ENCODE measurements at places on chromosomes 1 and 21.

DNA sequence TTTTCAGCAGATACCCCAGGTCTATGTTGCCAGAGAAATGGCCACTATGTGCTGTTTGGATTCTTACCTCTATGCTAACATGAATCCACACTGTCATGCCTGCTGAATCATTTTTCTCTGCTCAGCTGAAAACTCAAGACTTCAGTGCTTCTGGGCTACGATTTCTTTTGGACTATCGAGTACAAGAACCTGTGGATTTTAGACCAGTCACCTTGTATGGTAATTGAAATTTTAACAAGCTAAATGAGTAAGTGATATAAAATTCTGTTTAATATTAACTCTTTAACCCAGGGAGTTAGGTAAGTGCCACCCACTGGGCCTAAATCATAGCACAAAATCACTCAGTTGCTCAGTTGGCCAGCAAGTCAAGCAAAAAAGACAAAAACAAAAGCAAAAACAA is 35.8 kb downstream of the LHX8 start:
- DNase-seq: no peak

- peak; percentile 35 for DNase-seq
Observed at GRCh38 chr21:33396951-33397350, 6.3 kb upstream of the IFNGR2 start.

DNA sequence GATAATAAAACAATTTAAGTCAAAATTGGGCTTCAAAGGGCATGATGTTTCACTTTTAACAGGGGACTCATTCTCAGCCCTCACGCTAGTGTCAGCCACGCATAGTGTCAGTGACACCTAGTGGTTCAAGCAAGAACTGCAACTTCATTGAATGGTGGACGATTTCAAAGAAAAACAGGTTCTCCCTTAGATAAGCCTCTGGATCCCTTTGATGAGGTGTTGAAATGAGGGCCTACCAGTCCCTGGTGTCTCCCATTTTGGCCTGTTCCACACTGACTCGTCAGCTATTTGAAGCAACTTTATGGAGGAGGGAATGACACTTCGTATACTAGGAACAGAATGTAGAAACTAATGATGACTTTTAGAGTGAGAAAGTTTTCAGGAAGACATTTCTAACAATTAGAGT is 56.2 kb downstream of the FCRL5 start:
- peak; percentile 53 for DNase-seq

DNA sequence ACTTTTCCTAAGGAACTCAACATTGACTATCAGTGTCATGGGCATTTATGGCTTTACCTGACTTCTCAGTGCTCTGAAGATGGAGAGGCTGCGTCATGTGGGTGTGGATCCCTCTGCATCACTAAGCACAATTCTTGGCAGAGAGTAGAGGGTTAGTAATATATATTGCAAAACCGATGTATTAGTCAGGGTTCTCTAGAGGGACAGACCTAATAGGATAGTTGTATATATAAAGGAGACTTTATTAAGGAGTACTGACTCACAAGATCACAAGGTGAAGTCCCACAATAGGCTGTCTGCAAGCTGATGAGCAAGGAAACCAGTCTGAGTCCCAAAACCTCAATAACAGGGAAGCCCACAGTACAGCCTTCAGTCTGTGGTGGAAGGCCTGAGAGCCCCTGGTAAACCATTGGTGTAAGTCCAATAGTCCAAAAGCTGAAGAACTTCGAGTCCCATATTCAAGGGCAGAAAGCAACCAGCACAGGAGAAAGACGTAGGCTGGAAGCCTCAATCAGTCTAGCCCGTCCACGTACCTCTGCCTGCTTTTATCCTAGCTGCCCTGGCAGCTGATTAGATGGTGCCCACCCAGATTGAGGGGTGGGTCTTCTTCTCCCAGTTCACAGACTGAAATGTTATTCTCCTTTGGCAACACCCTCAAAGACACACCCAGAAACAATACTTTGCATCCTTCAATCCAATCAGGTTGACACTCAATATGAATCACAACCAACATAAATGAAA is 159.7 kb upstream of the NRIP1 start:
- peak; percentile 48 for DNase-seq

GRCh38 chr1:112232848-112233247 is 163.2 kb upstream of the CTTNBP2NL start:
- no peak for DNase-seq

DNA sequence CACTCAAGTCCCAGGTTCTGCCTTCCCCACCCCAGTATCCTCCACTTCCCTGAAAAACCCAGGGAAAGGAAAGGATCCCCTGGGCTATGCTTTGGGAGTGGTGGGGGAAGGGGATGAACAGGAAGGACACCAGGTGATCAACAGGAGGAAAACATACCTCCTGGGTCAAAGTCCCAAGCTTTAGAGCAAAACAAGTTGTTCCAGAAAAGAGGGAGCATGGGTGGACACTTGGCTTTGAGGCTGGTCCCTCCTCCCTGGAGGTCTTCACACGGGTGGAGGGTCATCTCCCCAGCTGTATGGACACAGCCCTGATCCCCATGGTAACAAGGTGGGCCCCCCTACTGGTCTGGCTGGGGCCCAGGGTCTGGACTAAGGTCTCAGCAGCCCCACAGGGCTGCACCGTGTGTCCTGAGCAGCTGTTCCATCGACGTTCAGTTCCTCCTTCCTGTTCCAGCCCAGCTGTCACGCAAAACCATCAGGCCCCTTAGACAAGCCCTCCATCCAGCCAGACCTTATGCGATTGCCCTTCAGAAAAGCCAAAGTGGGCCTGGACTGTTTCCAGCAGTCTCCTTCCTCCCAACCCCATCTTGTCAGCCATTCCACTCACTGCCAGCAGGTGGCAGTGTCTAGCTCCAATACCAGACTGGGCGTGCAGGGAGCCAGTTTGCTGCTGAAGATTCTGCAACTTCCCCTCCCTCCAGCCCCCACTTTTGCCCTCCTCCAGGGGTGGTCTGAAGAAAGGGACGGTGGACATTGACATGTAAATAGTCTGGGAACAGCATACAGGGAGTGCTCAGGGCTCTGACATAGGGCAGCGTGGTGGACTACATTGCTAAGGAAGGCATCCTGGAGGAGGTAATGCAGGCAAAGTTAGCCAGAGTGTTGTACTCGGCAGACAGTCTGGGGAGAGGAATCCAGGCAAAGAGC is 2.9 kb upstream of the PDZK1IP1 start:
- peak; percentile 85 for DNase-seq

DNA sequence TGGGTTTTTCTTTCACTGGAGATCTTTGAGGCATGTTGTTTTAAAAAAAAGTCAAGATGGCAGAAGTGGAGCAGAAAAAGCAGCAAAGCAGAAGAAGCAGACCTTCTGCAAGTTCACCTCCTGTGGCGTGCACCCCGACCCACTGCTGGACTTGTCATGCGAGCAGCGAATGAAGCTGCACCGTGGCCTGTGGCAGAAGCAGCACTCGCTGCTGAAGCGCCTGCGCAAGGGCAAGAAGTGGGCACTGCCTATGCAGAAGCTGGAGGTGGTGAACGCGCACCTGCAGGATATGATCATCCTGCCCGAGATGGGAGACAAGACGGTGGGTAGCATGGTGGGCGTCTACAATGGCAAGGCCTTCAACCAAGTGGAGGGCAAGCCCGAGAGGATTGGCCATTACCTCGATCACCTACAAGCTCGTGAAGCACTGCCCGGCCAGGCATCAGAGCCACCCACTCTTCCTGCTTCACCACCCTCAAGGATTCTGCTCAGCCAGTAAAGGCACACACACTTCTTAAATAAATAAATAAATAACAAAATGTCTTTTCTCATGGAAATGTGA is 22.1 kb downstream of the METTL13 start:
- DNase-seq: no peak

DNA sequence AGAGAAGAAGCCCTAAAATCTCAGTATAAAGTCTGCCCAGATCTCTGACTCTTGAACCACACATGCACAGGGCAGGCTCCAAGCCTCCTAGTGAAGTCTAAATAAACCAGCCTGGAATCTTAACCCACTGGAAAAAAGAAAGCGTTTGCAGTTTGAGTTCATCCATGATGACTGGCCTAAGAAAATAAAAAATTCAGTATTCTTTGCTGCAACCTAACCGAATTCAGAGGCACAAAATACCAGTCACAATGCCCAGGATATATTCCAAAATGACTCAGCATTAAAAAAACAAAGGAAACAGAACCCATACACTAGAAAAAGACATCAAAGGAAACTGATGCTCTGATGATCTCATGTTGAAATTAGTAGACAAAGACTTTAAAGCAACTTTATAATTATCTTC is 269.2 kb downstream of the SDCCAG8 start:
- DNase-seq: peak; percentile 57

DNA sequence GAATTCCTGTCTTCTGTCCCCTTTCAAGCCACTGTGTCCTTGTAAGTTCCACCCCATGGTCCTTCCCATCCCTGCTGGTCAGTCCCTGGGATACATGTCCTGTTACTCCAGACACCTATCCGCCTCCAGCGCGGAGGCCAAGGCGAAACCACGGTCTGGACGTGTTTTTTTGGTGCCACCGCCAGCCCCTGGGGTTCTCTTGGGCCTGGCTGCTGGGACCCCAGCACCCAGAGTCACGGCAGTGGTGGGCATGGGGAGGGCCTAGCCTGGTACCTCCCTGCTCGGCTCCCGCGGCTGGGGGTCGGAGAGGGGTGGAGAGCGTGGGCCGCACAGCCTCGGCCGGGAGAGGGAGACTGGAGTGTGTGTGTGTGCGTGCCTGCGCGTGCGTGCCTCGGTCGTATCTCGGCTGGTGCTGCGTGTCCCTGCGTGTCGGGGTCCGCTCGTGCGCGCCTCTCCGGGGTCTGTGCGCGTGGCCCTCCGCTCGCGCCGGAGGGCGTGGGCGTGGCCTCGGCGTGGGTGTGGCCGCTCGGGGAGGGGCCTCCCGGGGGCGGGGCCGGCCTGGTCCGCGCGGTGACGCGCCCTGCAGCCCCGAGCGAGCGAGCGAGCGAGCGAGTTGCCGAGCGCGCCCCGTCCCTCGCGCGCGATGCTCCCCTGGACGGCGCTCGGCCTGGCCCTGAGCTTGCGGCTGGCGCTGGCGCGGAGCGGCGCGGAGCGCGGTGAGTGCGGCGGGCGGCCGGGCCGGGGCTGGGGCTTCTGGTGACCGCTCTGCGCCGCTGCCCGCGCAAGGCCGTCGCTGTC is at the start of gene VWA1:
Gene VWA1 (plus strand): TSS at position 585 of the 798 bp plus-strand sequence. CDS start 59 bp downstream, at position 644.
- peak; percentile 97 for DNase-seq

DNA sequence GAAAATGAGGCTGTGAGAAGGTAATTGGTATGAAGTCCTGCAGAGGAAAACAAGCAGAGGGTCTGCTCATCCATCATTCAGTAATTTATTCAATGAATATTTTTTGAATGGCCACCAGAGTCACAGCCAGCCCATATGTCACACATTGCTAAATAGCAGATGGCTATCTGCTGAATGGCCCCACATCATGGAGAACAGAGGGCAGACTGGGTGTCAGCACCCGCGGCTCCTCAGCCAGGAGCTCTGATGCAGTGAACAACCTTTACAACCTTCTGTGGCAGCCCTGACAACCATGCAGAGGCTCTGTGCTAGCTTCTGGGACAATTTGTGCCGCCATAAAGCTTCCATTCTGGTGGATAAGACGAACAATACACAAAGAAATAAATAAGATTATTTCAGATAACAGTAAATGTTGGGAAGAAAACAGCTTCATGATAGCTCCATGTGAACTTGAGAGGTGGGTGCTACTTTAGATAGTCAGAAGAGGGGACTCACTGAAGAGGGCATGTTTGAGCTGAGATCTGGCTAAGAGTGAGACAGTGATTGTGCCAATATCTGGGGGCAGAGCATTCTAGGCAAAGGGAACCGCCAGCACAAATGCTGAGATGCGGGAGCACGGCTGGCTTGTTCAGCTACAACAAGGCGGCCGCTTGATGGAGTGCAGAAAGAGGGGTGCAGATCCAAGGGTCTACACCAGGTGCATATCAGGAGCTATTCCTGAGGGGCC is 2.8 kb upstream of the C1orf210 start:
- DNase-seq: no peak

DNA sequence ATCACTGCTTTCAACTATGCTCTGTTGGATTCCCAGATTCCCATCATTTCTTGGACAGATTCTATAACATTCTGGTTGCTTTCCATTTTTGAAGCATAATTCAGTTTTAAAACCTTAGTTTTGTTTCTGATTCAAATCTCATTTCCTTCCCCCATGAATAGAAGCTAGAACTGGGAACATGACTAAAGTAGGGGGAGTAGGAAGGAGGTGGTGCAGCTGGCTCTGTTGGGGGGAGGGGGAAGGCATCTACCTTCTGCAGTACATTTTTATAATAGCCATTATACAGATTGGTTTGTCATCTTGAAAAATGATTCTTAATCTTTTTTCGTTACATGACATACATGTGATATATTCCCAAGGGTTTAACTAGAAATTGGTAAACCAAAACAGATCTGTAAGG is 48.1 kb downstream of the SMG7 start:
- no peak for DNase-seq

DNA sequence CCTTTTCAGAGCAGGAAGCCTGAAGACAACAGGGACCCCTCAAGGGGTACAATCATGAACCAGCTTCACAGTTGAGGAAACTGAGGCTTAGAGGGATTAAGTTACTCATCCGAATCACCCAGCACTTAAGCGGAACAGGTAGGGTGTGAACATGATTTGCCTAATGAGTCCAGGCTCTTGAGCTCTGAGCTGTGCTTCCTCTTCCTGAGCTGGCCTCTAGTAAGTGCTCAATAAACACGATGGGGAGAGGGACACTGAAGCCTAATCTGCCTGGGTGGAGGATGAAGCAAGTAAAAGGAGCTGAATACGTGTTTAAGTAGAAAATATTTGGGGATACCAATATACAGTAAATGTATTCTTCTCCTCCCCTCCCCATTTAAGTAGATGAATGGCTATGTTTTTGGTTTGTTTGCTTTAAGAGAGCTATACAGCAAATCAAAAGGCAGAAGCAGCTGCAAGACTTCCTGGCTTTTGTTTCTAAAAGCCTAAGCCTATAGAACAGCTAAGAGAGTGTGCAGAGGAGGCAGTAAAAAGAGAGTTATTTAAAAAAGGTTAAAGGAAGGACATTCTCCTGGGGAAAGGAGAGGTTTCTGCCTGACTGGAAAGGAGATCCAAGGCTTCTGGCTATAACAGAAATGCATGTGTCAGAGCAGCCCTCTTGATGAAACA is 20.5 kb downstream of the STPG1 start:
- no peak for DNase-seq

- no peak for DNase-seq
Observed at GRCh38 chr1:87004857-87005256, 90.4 kb downstream of the HS2ST1 start.

- DNase-seq: peak; percentile 50
Observed at GRCh38 chr1:20102875-20103274, 16.5 kb downstream of the PLA2G2D start.

GRCh38 chr1:177793900-177794299 is 176.0 kb downstream of the SEC16B start:
- DNase-seq: no peak

DNA sequence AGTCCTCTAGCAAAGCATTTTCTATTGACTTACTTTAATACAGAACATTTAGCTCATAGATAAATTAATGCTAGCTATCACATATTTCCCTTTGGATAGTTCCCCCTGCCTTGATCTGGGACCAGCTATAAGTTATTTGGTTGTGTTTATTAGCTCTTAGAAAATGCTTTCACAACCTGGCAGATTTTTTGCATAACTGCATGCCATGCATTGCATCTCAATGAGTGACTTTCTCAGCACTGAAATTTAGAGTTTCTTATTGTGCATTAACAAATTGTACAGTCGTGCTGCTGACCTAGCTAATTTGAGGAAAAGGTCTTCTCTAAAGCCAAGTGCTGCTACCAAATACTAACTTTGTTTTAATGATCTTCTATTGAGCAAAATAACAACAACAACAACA is 164.8 kb downstream of the PLPPR5 start:
- no peak for DNase-seq

GRCh38 chr1:226787071-226787470 is 48.0 kb upstream of the ITPKB start:
- DNase-seq: no peak

GRCh38 chr1:2556678-2557481 is 709 bp downstream of the TNFRSF14 start:
- no peak for DNase-seq

GRCh38 chr1:109112056-109112651 is 1.8 kb upstream of the ELAPOR1 start:
- DNase-seq: peak; percentile 51
